H7 (cell line): ENCODE measurements at places on chromosomes 3 and 15. TPM values are rescaled to one million over a fixed set of nuclear protein-coding genes. Genes with fewer than 3 reads are reported as not detected.

The EIF4E3 gene
- 2.5 and 3.4 TPM in 2 replicates for total RNA-seq

The NOX5 gene
- total RNA-seq, result not detected in 2 replicates

The SEMA6D gene
- 2.7 and 5.5 TPM in 2 replicates for total RNA-seq

The BFSP2 gene
- total RNA-seq, result not detected in 2 replicates

The PP2D1 gene
- total RNA-seq, result not detected in 2 replicates

The TNNC1 gene
- 4.2 and 7.2 TPM in 2 replicates for total RNA-seq

The MAP3K13 gene
- not detected in 2 replicates for total RNA-seq
